ENCODE measurements at places on chromosomes 7 and 10.

GRCh38 chr10:20454331-20454730 lies 442.8 kb downstream of the NEBL start:
- DNase-seq: no peak

GRCh38 chr7:101125989-101126650 lies 784 bp upstream of the SERPINE1 start:
- no peak for DNase-seq

GRCh38 chr10:25178411-25178810 lies 3.6 kb downstream of the GPR158 start:
- no peak for DNase-seq

GRCh38 chr10:68239596-68240150 lies 7.8 kb upstream of the ATOH7 start:
- no peak for DNase-seq

- DNase-seq: no peak
Observed at GRCh38 chr7:142345811-142346210, 88.0 kb upstream of the PRSS58 start.

DNA sequence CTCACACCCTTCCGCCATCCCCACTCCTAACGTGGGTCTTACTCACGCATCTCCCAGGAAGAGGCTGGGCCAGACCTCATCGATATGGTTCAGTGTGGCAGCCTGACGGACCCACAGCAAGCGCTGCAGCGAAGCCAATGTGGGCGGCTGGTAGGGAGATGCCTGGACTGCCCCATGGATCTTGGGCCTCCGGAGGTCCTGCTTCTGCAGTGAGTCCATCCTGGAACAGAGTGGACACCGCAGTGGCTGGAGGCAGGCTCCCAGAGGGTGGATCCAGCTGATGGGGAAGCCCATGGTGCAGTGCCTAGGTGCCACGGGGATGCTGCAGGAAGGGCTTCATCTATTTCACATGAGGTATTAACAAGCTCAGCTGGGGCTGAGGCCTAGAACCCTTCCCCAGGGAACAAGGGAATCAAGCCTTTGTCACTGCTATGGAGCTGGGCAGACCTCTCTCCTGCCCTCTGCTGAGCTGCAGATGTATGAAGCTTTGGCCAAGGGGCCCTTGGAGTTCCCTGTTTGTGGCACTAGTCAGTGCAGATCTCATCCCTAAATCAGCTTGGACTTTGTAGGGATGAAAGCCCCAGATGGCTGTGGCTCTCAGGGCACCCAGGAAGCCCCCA lies 13.7 kb upstream of the SAMD8 start:
- no peak for DNase-seq

DNA sequence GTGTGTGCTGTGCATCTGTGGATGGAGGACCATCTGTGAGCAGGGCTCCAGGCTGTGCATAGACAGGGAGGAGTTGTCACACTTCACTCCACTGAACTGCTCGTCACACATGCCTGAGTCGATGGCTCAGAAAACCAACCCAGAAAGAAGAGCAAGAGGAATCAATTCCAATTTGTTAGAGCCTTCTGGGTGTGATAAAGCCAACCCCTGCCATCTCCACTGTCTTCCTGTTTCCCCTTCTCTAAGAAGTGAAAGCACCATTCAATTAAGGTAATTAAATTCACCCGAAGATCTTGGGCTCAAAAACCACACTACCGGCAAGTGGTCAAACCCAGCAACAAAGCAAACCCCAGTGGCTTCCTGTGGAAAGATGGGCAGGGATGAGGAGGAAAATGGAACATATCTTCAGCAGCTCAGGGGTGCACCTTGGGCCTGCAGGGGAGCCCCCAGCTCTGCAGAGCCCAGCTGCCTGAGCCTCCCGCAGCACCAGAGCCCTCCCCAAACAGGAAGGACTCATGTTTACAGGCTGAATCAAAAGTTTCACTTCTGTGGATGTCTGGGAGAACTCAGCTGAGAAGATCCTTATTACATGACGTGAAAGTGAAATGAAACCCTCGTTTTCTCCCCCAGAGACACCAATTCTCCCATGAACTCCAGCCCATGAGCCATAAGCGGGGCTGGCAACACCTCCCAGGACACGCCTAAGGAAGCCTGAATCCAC lies 10.9 kb downstream of the C10orf71 start:
- DNase-seq: peak; percentile 3

DNA sequence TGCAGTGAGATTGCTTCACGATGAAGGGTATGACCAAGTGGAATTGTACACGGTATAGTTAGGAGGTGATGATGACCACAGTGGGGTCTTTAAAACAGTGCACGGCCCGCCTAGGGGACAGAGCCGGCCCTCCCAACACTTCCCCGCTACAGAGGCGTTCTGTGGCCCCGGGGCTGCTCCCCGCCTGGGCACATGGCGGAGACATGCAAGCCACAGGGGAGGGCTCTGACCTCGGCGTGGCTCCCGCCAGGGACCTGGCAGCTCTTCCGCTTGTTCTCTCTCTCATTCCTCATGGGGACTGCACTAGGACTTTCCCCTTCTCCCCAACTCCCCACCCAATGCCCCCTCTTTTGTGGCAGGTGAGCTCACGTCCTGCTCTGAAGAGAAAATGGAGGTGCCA lies 393.8 kb downstream of the DNAJB6 start:
- no peak for DNase-seq

GRCh38 chr7:38410056-38410455 lies 136.6 kb upstream of the TARP start:
- no peak for DNase-seq

DNA sequence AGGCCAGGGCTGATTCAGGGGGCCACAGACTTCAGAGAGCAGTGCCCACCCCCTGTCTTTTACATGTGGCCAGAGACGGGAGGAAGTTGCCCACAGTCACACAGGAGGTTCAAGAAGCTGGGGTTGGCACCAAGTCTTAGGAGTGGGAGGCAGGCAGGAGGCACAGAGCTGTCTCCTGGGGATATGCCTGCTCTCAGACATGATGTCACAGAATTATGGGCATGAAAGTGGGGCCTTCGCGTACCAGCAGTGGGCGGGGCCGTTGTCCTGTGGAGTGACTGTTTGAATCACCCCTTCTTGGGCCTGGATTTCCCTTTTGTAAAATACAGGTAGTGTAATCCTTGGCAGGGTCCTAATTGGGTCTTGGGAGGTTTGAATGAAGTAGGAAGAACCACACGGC lies 81.2 kb upstream of the PPIF start:
- DNase-seq: no peak

DNA sequence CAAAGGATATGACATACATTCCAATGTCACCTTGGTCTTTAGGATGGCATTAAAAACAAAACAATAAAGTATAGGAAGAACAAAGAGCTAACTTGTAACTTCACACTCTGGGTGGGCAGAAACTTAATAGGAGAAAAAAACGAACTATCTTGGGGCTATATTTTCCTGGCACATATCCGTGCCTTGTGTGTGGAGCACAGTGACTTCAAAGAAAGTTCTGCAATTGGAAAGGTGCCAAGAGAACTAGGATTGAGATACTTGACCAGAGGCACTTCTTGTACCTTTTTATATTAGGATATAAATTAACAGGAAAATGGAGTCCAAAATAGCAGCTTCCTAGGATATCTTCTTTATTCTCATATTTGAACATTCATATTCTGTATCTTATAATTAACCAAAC lies 148.4 kb downstream of the SEMA3D start:
- no peak for DNase-seq

DNA sequence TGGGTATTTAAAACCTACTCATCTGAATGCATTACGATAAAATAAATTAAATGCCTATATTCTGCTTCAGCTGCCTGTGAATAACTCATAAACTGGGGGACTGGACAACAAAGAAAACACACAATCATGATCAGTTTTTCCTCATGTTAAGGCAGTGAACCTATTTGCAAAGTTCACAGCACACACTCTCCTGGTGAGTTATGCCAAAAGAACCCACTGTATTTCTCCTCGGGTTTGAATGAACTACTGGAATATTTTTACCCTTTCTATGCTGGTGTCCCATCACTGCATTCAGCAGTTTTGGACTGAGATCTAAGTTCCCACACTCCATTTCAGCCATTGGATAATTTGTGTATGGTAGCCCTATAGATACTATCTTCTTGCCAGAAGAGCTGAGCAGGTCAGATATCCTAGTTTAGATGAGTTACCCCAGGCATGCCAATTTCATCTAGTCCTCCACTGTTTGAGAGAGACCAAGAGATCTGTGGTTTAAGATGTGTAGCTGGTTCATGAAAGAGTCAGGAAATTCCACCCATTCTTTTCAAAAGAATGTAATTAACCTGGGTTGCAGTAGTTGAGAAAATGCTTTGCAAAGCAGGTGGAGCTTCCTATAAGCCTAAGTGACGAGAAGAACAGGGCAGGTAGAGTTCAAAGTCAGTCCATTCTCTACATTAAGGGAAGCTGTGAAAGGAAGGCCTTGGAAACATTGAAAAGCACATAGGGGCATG lies 101.7 kb downstream of the PLXDC2 start:
- DNase-seq: no peak

- DNase-seq: no peak
Observed at GRCh38 chr10:125093199-125093973, 67.0 kb downstream of the CTBP2 start.

DNA sequence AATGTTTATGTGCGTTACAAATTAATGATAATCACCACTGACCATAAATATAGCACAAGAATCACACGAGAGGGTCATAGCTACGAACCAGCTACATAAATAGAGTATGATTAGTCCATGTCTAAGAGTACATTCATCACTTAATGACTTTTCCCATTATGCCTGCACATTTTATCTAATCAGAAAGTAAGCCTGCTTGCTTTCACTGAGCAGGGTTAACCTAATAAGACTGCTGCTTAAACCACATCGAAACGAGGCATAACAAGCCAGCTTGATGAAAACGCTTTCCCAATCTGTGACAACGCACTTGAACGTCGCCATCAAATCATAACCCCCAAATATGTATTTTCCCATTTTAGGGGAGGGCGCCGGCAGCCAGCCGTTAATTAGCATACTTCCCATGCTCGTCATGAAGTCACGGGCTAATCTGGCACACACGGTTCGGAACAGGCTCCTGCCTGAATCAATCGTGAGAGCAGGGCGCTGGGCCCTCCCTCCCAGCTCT lies 71.5 kb downstream of the EBF3 start:
- DNase-seq: no peak

DNA sequence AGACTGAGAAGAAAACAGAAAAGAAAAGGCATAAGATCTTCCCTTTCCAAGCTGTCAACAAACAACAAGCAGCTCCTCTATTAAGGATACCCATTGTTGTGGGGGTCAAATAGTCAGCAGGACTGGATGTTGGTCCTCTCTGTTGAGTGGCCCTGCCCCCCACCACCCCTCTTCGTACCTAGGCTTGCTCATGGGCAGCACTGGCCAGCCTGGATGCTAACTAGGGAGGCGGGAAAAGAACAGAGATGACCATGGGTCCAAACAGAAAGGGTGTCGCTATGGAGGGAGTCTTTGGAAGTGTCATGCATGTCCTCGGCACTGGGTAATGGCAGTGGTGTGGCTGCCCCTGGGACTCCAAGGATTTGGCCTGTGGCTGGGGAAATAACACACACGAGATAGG lies 45.6 kb downstream of the SPDYE5 start:
- no peak for DNase-seq

GRCh38 chr7:42210333-42210732 lies 26.7 kb downstream of the GLI3 start:
- DNase-seq: no peak

GRCh38 chr10:7512487-7512886 lies 101.7 kb upstream of the SFMBT2 start:
- no peak for DNase-seq

GRCh38 chr7:79610748-79611304 lies 157.4 kb upstream of the MAGI2 start:
- DNase-seq: no peak

GRCh38 chr7:45574669-45575500 lies 717 bp downstream of the ADCY1 start:
- DNase-seq: no peak

DNA sequence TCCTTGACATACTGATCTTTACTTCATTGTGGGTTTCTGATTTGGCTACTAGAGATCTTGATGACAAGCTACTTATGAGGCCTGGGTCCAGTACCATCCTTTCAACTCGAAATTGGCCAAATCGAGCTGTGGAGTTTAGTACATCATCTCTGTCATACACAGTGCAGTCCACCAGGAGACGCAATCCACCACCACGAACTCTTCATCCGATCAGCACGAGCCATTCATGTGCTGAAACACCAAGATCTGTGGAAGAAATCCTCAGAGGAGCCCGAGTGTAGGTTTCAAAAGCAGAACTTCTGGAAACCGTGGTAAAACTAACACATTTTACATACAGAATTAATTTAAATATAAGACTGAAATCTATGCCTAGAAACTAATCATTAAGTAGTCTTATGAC lies 14.2 kb downstream of the DNAJC9 start:
- DNase-seq: no peak

- DNase-seq: no peak
Observed at GRCh38 chr7:2255145-2256139, 13.4 kb downstream of the NUDT1 start.

- no peak for DNase-seq
Observed at GRCh38 chr10:11011984-11012383, 5.7 kb upstream of the CELF2 start.

DNA sequence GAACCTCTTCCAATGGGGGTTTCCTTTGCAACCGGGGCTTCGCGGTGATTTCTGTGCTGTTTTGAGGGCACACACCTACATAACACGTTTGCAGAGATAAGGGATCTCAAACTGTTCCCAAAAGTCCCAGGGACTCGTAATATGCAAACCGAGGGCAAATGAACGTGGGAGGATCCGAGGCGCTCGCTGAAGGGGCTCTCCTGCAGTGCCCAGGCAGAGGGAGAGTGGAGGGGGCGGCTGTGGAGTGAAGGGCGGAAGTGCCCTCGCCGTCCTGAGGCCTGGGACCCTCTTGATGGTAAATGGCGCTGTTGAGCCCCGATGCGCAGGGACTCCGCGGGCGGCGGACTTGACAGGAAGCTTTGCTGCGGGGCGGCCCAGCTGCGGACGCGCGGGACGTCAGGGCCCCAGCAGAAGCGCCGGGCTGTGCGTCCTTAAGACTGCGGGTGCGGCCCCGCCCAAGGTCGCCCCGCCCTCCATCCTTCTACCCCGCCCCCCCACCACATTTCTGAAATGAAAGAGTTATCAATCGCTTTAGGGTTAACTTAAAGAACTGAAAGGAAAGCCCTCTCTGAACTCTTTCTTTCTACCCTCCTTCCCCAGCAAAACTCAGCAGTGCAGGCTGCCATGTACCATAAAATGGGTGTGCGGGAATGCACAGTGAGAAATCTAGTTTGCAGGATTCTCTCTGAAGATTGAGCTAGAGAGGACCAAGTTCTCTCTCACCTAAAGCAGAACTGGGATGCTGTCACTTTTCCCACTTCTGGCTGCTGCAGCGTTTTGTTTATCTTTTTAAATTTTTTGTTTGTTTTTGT lies 151.8 kb upstream of the YAE1 start:
- peak; percentile 2 for DNase-seq

DNA sequence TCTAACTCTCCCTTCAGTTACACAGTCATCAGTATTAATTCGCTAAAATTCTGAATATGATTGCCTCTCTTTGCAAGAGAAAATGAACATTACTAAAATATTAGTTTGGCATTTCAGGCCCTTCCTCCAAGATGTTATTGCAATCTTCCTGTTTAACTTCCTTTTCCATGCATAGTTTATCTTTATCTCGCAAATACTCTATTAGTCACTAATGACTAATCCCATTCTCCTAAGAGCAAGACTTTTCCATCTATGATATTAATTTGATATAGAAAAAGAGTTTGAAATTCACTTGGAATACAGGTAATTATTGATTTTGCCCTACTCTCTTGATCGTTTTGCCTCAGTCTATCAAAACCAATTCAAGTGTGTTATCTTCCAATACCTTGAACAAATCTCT lies 41.8 kb upstream of the SEMA3A start:
- DNase-seq: no peak

GRCh38 chr7:155804431-155804831 lies 7.8 kb downstream of the SHH start:
- DNase-seq: no peak

GRCh38 chr7:48522692-48523091 lies 351.4 kb downstream of the ABCA13 start:
- DNase-seq: no peak

Data from stimulated activated CD8-positive, alpha-beta memory T cell treated with anti-CD3 and anti-CD28 coated beads, Interleukin-7, amount 100 ng/mL, for 1 hour (primary cell).